Stimulated activated CD8-positive, alpha-beta memory T cell treated with anti-CD3 and anti-CD28 coated beads, Interleukin-7, amount 100 ng/mL, for 48 hours (primary cell): ENCODE measurements at places on chromosomes 1 and 21.
A peak's percentile ranks its signal among the peaks of the same experiment; 100 is the strongest.

DNA sequence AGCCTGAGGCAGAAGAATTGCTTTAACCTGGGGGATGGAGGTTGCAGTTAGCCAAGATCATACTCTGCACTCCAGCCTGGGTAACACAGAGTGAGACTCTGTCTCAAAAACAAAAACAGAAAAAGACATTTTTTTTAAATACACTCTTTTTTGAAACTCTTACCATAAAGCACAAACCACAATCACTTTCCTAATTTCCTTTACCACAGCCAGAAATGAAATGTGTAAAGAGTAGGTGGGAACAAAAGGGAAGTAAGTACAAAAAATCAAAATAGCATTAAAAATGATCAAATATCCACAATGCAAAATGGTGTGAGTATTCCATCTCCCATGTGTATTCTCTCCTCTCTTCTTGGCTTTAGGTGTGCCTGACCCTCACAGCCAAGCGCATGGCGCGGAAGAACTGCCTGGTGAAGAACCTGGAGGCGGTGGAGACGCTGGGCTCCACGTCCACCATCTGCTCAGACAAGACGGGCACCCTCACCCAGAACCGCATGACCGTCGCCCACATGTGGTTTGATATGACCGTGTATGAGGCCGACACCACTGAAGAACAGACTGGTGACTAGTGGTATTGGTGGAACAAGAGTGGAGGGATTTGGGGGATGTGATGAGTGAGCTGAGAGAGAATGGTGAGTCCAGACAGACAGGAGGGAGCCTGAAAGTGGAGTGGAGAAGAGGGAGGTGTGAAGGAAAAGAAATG lies 14.9 kb downstream of the ATP1A4 start:
- no peak for DNase-seq

DNA sequence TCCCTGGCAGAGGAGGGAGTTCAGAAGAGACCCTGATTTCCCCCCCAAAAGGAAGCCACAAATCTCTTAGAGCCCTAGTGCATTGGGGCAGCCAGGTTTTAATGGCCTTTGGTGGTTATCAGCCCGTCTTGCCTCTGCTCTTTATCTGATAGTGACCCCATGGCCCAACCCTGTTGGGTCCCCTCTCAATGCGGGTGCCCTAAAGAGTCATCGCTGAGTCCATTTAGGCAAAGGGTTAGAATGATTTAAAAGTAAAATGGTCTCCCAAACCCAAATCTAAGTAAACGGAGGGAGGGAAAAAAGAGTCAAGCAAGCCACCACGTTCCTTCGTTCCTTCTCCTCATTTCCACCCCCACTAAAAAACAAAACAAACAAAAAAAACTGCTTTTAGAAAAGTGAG lies 164.0 kb downstream of the RUNX1 start:
- DNase-seq, result no peak

DNA sequence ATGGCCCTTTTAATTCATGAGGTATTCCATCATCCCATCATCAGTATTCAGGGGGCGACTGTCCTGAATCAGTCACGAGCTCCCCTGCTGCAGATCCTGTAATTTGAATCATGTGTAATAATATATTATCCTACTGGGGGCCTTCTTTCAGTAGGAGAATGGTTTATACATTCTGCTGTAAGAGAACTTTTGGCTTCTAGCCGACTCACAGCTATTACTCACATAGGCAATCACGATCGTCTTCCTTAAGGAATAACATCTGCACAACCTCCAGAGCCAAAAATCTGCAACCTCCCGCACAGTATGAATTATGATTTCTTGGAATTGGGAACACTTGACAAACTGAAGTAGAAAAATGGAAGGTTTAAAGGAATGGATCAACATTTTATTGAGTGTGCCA lies 343.0 kb downstream of the USP25 start:
- no peak for DNase-seq

DNA sequence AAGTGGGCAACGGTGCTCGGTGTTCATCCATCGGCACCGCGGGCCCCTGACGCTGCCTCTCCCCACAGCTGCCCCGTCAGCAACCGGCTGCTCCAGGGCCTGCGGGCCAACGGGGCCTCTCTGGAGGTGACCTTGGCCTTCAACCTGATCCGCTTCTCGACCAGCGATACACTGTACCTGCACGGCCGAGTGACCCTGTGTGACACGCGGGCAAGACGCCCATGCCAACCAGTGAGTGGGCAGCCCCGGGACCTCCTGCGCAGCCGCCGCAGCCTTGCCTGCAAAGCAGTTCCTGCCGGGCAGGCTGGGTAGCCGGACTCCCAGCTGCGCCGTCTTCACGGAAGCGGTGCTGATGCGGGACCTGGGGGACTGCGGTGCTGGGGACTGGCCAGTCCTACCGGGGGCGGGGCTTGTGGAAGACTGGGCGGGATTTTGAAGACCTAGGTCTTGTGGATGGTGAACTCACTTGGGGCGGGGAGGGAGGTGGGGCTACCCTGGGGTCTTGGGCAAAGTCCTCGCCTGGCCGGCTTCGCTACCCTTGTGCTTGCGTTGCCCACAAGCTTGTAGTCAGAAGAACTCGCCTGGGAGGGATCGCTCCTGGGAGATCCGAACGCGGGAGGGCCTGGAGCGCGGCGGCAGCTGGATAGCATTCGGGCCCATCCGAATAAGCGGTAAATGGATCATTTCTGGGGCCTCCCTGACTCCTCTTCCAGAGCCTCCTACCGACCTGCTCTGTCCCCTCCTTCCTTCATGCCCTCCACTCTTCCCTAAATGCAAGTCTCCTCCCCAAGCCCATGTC lies 8.8 kb upstream of the CEP85 start:
- peak; percentile 16 for DNase-seq

GRCh38 chr1:935751-936231 lies 12.1 kb downstream of the SAMD11 start:
- DNase-seq, result no peak

- no peak for DNase-seq
These were observed 5.9 kb downstream of the SELENON start for GRCh38 chr1:25805863-25806225.

GRCh38 chr1:3883194-3883925 lies 16.7 kb downstream of the C1orf174 start:
- DNase-seq, result no peak

- DNase-seq, result no peak
These were observed 56.1 kb upstream of the MRPS6 start for GRCh38 chr21:34017039-34017961.

DNA sequence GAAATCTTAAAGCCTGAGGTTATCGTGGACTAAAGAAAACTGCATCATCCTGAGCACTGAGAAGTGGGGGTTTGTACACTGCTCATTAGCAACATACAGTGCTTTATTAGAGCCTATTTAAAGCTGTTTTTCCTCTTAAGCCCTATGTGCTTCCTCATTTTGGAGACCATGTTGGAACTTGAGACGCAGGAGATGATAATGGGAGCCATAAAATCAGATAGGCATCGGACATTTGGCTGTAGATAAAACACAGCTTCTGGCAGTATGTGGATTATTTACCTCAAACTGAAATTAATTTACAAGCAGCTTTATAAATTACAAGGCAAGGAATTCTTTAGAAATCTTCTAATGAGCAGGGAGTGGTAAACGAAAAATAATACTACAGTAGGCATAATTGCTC lies 147.7 kb upstream of the IVNS1ABP start:
- no peak for DNase-seq

DNA sequence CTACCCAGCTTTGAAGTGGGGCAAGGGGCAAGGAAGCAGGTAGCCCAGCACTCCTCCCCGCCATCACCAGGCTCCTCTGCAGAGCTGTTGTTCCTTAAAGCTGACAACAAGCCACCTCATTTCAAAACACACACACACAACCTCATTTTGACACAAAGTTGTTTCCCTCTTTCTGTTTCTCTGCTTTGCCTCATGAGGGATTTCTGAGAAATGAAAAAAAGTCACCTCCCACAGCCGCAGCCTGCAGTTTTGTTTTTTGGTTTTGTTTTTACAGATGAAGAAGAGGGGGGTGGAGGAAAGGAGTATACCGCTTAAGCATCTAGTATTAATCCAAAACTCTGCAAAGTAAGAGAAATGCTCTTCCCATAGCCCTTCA lies 12.1 kb downstream of the MCL1 start:
- DNase-seq, result peak; percentile 69

- peak; percentile 36 for DNase-seq
These were observed at the start of gene SPSB1 for GRCh38 chr1:9292361-9293240. Gene SPSB1, plus strand, starts transcription at chr1:9292894. Its CDS starts 62,998 bp downstream, at chr1:9355892.

DNA sequence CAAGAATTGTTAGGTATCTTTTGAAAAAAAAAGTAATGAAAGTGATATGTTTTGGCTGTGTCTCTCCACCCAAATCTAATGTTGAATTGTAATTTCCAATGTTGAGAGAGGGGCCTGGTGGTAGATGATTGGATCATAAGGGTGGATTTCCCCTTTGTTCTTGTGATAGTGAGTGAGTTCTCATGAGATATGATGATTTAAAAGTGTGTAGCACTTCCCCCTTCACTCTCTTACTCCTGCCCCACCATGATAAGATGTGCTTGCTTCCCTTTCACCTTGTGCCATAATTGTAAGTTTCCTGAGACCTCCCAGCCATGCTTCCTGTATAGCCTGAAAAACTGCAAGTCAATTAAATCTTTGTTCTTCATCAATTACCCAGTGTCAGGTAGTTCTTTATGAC lies 70.7 kb downstream of the XCL2 start:
- DNase-seq, result no peak

DNA sequence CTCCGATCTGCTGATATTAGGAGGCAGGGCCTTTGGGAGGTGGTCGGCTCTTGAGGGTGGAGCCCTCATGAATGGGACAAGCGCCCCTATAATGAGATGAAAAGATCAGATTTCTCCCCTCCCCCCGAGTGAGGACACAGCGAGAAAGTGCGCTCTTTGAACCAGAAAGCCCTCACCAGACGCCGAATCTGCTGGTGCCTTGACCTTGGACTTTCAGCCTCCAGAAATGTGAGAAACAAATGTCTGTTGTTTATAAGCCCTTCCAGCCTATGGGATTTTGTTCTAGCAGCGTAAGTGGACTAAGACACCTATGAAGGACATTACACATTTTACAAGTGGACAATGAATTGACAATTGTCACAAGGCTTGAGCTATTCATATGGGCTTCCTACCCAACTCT lies 80.2 kb downstream of the RIPK4 start:
- no peak for DNase-seq

DNA sequence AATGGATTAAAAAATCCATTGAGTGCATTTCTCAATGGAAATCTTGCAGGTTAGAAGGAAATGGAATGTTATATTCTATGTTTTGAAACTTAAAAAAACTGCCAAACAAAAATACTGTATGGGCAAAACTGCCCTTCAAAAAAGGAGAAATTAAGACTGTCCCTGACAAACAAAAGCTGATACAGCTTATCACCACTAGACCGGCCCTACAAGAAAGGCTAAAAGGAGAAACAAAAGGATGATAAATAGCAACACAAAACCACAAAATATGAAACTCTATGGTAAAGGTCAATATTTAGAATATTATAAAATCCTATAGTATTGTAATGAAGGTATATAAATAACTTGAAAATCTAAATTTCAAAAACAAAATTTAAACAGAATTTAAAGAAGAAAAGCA lies 60.0 kb downstream of the SLC25A24 start:
- no peak for DNase-seq

DNA sequence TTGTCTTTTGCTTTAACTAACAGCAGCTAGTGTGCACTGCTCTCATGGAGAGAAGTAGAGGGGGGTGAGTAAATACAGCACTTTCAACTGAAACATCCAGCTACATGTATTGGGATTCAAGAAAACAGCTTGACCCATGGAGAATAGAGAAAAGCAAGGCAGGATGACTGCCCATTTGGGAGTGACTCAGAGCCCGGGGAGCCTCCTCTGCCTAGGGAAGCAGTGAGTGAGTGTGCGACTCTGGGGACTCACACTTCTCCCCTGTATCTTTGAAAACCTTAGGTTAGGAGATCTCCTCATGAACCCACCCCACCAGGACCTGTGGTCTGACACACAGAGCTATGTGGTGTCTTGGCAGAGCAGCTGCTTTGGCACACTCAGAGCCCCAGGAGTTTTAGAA lies 82.0 kb upstream of the PTGFR start:
- no peak for DNase-seq

DNA sequence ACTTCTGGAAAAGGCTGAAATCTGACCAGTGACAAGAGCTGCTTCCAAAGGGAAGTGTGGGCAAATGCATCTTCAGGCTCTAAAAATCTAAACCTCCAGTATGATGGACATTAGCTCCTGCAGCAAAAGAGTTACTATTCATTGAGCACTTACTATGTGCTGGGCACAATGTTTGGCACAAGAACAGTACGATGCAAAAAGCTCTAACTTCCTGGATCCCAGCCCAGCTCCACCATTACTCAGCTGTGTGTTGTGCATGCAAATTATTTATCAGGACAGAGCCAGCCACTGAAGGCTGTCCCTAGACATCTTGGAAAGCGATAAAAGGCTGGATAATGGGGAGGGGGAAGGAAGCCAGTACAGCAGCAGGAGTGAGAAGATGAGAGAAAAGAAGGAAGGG lies 143.5 kb downstream of the ELAVL4 start:
- no peak for DNase-seq

- no peak for DNase-seq
These were observed 96.6 kb downstream of the DDX20 start for GRCh38 chr1:111852261-111852721.

- DNase-seq, result no peak
These were observed 82.3 kb downstream of the SYT2 start for GRCh38 chr1:202627841-202628565.

- DNase-seq, result no peak
These were observed 3.3 kb upstream of the DHX9 start for GRCh38 chr1:182835806-182836205.

GRCh38 chr1:200464784-200465400 lies 55.1 kb upstream of the ZNF281 start:
- no peak for DNase-seq

GRCh38 chr1:112188611-112189010 lies 199.1 kb upstream of the KCND3 start:
- DNase-seq, result no peak

- no peak for DNase-seq
These were observed 8.7 kb upstream of the SLC2A5 start for GRCh38 chr1:9078015-9078751.

DNA sequence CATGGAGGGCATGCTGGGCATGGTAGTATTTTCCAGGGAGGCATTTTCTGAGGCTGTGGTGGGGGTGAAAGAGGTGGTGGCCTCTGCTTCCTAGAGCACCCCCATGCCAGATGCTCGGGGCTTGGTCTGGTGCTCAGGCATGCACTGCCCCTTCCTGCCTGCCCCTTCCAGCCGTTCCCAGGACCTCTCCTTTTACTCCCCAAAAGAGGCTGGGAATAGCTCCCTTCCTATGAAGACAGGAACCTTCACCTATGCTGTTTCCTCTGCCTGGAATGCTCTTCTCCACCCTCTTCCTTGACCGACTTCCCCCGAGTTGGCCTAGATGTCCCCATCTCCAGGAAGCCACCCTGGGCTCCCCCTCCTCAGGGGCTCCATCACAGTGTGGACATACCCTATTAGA lies 9.1 kb downstream of the EDN2 start:
- no peak for DNase-seq

GRCh38 chr1:246907472-246907871 lies 24.3 kb downstream of the AHCTF1 start:
- DNase-seq, result no peak

GRCh38 chr1:86430376-86430775 lies 6.4 kb downstream of the CLCA2 start:
- DNase-seq, result no peak
